ENCODE measurements at places on chromosomes 12 and 14. TPM values are rescaled to one million over a fixed set of nuclear protein-coding genes. Genes with fewer than 3 reads are reported as not detected.

GRCh38 chr12:2531371-2531770 lies 263.4 kb upstream of the FKBP4 start:
- no peak for DNase-seq

DNA sequence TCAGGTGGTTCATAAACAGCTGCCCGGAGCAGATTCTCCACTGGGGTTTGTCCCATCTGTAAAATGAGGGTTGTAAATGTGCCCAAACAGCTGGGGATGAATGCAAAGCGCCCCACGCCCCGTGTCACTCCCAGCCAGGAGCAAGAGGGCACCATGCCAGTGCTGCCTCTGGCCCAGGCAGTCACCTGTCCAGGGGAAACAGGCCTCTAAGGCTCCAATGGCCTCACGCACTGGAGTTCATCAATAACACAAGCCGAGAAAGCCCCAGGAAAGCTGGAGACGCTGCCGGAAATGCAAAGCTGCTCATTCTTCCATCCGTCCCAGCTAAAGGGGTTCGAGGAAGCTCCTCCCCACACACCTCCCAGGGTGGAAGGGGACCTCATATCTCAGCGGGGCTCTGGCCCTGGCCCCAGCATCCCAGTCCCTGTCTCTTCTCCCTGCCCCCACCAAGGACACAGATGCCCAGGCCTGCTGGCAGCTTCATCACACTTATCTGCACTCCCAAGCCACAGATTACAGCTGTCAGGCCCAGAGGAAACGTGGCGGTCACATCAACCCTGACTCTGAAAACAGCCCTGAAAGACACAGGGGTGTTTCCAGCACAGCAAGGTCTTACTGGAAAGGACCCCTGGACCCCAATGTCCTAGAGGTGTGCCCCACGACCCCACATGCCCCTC lies 21.5 kb downstream of the SCARB1 start:
- no peak for DNase-seq

GRCh38 chr14:26320886-26321285 lies 276.9 kb downstream of the NOVA1 start:
- DNase-seq, result no peak

- DNase-seq, result no peak
Observed at GRCh38 chr14:95222870-95223398, 65.6 kb upstream of the DICER1 start.

Gene SIX1
- not detected for total RNA-seq

Gene DIO2
- 1.8 TPM for total RNA-seq

Gene EML1
- total RNA-seq, result 49.9 TPM

Gene TSHR
- total RNA-seq, result not detected

- DNase-seq, result no peak
Observed at GRCh38 chr12:115023279-115024265, 339.6 kb upstream of the TBX3 start.

Gene TAS2R9
- not detected for total RNA-seq

GRCh38 chr14:71701990-71702389 lies 230.2 kb upstream of the RGS6 start:
- no peak for DNase-seq

DNA sequence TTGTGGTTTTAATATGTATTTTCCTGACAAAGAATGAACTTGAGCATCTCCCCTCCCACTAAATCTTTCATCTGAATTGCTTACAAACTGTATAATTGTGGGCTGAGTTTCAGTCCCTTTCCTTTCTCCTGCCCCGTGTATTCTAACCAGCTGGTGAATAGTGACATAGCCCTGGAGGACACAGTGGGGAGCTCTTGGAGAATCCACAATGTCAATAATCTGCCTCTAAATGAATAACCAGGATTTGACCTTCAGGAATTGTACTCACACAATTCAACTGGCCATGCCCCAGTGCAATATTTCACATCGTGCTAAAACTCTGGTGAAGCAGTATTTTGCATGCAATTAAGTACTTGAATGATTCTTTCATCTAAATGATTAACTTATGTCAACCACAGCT lies 177.2 kb downstream of the C12orf42 start:
- no peak for DNase-seq

- DNase-seq, result no peak
Observed at GRCh38 chr12:16282081-16282480, 4.6 kb upstream of the SLC15A5 start.

DNA sequence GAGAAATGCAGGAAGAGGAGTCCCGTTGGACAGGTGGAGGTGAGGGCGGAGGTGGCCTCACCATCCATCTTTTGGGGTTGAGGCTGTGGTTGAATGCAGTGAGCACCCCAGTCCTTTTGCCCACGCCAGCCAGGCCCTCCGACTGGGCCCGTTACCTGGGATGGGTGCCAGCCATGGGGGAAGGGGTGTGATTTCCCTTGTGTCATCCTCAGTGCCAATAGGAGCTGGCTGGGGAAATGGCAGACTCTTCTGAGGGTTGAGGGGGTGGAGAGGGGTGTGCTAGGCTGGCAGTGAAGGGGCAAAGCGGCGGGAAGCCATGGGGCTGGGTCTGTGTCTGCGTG lies 9.6 kb downstream of the KCNH3 start:
- no peak for DNase-seq

DNA sequence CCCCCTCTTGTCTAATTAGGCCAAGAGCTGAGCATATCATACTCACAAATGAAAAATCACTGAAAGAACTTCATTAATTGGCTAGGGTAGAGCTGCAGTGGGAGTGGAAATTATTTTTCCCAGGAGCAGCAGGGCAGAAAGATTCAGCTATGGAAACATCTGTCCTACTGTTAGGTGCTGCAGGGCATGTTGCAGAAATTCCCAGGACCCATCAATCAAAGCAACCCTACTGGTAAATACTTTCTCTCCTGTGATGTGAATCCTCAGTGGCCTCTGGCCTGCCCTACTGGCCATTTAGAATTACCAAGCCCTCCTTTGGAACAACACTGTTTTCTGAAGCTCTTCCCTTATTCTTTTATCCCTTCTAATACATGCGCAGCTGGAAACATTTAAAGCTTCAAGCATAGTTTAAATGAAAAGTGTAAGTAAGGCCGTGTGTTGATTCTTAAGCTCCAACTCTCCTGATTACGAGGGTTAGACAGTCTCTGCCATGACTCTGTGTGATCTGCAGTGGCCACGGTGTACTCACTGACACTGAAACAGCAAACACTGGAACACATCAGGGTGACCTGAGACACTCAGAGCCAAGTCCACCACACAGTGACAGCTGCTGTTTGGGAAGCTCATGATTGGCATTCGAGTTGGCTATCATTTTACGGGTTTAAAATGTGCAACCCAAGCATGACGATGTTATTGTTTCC lies 62.6 kb upstream of the TMCC3 start:
- no peak for DNase-seq

GRCh38 chr14:92633274-92633616 lies 115.2 kb downstream of the LGMN start:
- DNase-seq, result no peak

DNA sequence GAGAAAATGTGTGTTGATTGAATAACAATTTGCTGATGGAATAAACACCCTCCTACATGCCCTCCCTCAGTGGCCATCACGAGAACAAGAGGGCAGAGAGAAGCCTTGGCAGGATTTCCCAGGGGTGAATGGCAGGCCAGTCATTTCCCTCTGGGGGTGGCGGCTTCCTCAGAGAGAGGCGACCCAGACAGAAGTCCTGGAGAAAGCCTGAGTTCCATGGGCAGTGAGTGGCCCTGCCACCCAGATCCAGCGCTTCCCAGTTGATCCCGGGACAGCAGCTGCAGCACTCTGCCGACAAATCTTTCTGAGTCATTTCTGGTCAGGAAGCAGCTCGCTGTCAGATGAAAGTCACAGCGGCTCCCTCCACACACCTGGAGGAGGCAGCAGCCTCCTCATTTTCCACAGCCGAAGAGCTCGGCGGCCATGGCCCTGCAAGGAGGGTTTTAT lies 123.0 kb downstream of the SCARB1 start:
- DNase-seq, result no peak

- DNase-seq, result no peak
Observed at GRCh38 chr14:48584031-48584430, 908.6 kb upstream of the MDGA2 start.

Gene PLEKHH1
- 35.6 TPM for total RNA-seq

DNA sequence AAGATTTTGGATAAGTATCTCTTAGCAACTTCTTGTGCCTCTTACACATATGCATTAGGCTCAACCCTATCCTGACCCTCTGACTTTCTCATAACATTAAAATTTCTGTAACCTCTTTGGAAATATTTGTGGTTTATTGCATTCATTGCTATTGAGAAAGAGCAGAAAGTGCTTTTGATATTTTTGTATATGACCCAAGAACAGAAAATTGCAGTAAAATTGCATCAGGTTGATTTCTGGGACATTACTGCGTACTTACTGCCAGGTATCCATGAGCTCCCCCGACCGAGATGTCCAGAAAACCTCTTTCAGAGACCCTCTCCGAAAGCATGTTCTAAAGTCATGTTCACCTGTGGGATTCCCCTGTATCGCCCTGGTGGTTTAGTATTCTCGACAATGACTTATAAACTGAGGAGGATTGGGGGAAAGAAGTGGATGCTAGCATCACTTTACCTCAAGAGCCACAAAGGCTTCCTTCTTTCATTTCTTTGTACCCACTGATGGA lies 14.5 kb upstream of the IL22 start:
- no peak for DNase-seq

Measured in mucosa of gallbladder (tissue), 1 donor.